ENCODE measurements at places on chromosomes 4 and X.

GRCh38 chrX:69317721-69318120 lies 152.5 kb upstream of the PJA1 start:
- peak; percentile 2 for DNase-seq

- DNase-seq = no peak
These were observed 139.4 kb upstream of the BOD1L1 start for GRCh38 chr4:13766761-13767540.

GRCh38 chr4:102036016-102036415 lies 245.5 kb downstream of the BANK1 start:
- DNase-seq = no peak

DNA sequence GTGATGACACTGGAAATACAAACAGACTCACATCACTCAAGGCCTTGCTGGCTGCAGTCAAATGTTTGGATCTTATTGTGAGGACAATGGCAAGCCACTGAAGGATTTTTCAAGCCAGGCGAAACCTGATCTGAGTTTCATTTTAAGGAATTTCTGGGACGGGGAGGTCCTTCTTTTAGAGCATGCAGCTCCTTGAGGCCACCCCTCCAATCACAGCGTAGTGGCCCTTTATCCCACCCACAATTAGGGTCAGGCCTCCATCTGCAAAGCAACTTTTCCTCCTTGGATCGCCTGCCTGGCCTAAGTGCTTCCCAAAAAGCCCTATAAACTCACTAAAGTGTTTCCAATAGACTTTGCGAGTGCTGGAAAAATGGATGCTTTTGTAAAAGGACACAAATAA lies 115.5 kb downstream of the EFHC2 start:
- no peak for DNase-seq

DNA sequence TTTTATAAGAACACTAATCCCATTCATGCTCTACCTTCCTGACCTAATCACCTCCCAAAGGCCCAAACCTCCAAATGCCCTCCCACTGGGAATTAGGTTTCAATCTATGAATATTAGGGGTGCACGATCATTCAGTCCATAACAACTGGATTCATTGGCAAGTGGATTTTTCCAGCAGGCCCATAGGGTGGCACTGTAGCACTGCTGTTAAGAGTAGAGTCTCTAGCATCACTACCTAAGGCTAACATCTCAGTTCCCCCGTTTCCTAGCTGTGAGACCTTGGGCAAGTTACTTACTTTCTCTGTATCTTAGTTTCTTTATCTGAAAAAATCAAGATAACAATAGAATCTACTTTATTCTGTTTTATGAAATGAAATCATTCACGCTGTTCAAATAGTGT lies 315.8 kb downstream of the STIM2 start:
- peak; percentile 23 for DNase-seq

DNA sequence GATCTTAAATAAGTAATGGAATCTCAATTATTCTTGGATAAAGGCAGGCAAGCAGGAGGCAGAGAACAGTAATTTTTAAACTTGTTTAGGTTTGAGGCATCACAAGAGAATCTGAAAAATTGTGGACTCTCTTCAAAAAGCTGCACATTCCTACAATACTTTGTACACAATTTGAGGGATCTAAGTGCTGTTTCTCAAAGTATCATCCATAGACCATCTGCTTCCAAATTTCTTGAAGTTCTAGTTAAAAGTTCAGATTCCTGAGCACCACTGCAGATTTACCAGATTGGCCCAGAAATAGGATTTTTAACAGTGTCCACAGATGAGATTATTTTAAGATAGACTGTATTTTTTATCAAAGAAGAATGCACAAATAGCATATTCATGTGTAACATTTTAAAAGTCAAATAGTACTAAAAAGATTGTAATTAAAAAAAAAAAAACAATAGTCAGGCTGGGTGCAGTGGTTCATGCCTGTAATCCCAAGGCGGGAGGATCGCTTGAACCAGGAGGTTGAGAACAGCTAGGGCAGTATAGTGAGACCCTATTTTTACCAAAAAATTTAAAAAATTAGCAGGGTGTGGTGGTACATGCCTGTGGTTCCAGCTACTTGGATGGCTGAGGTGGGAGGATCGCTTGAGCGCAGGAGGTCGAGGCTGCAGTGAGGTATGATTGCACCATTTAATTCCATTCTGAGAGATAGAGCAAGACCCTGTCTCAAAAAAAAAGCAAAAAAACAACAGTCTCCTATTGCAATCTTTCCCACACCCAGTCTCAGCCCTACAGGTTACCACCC lies 14.2 kb upstream of the FNIP2 start:
- no peak for DNase-seq

GRCh38 chrX:47590984-47591383 lies 8.7 kb downstream of the TIMP1 start:
- no peak for DNase-seq

DNA sequence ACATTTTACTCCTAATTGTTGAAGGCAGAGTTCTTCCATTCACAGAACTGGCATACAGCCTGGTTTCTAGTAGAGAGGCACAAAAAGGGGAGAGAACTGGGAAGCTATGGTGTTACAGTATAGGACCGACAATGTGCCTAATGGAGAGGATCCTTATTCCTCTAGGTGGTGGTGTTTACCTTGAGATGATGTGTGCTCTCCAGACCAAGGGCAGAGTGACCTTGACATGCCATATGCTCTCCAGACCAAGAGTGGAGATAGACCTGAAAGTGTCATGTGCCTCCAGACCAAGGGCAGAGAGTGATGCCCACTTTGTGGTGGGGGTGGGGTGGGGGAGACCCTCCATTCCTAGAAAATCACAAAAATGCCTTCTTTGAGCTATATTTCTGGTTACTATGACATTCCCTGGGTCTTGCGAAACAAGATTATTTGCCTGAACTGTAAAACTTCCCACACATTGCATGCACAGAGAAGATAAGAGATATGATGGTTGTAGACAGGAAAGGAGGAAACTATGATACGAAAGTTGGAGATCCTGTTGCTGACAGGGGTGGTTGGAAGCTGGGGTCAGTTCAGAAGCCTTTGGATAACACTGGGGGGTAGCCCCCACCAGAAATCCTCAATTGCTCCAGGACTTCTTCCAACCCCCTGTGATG lies 119.7 kb downstream of the TEX13C start:
- DNase-seq = no peak

GRCh38 chr4:153471698-153472093 lies 5.5 kb downstream of the TMEM131L start:
- no peak for DNase-seq

DNA sequence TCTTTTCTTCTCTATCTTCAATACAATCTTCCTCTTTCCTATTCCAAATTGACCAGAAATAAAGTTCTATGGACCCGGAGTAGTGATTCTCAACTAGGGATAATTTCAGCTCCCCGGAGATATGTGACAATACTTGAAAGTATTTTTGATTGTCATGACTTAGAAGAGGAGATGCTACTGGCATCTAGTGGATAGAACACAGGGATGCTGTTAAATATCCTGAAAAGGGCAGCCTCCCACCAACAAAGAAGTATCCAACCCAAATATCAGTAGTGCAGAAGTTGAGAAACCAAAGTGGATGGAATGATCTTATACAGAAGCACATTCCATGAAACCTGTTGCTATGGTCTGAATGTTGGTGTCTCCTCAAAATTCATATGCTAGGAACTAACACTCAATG lies 65.7 kb upstream of the NDST3 start:
- no peak for DNase-seq

DNA sequence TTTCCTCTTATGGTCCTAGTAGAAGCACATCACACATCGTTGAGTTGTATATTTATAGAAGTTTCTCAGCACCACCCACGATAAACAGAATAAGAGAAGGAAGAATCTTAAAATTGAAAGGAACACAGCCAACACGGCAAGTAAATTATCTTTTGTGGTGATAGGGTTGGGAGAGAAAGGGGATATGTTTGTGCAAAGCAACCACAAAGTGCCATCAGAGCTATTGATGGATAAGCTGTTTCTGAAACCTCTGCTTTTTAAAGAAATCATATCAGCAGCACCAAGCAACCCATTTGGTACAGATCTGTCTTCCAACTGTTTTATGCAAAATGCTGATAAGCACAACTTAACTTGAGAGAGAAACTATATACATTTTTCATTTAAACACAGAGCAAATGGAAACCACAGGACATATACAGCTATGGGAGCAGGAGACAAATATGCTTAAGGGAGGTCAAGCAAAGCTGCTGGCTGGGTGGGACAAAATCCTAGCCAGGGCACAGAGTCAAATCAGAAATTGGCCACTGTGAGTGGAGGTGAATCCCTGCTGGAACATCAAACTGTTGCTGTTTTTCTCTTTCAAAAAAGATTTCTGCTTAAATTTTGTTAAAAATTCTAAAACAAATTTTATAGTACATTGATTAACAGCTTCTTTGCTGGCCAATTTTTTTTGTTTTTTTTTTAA lies 194.0 kb upstream of the HHIP start:
- DNase-seq = no peak

GRCh38 chrX:129808829-129809796 lies 29.4 kb downstream of the SASH3 start:
- no peak for DNase-seq

DNA sequence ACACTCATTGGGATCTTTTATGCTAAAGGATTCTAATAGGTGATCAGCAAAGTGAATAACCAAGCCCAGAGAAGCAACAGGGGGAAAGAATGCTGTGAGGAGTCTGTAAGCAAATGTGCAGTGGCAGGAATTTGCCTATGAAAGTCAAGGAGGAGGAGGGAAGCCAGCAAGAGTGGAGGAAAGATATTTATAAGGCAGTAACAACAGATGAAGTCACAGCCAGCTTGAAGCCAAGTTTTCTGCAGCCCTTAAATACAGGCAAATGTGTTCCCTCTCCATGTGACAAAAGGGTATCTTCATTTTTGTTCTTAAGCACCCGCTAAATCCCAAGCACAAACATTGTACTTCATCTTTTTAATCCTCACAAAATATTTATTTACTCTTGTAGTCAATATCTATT lies 275.0 kb upstream of the CLNK start:
- DNase-seq = no peak

GRCh38 chr4:137032222-137032621 lies 500.1 kb downstream of the PCDH18 start:
- no peak for DNase-seq

DNA sequence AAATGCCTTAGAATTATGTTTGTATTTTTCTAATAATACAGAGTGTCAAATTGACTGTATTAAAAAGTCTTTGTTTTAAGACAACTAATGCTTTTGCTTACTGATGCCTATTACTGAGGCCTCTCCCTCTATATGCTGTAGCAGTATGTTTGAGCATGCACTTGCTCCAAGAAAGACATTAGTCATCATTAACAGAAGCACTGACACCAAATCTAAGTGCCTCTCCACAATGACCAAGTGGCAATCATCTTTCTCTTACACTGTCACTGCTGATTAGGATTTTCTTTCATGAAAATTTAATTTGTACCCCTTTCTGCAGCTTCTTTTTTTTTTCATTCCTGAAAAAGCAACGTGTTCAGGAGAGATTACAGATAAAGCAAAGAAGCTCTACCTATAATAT lies 11.1 kb upstream of the MAB21L2 start:
- DNase-seq = no peak

DNA sequence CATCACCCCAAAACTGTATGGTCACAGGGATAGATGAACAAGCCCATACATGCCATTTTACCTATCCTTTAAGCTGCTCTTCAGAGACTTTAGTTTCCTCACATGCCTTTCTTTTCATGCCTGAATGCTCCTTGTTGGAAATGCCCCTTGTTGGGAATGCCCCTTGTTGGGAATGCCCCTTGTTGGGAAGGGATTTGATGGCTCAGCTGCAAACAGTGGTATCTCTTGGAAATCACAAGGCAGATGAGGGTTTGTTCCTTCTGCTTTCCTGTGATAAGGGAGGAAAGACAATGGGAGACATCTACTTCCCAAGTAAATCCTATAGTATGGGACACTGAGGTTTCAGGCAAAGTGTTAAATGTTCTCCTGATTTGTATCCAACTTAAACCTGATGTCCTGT lies 11.5 kb downstream of the CXCL2 start:
- no peak for DNase-seq

DNA sequence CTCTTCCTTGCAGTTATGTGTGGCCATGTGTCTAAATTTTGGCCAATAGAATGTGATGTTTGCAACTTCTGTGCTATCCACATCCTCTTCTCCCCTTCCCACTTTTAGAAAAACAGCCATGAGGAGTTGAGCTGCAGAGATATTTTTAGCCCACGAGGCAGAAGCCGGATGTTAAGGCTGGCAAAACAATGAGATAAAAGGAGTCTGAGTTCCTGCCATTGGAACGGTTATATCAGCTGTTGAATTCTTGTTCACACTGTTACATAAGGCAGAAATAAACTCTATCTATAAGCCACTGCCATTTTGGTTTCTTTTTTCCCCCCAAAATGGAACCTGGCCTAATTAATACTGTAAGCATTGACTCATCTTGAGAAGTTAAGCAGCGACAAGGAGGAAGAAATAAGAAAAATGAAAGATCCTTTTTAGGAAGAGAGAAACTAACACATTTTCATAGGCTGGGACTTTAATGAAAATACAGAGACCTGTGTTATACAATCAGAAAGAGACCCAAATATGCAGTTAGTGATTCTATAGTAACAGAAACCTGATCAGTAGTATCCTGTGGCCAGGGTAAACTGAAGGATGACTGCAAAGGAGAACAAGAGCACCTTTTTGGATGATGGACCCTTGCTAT lies 200.5 kb downstream of the INPP4B start:
- no peak for DNase-seq

DNA sequence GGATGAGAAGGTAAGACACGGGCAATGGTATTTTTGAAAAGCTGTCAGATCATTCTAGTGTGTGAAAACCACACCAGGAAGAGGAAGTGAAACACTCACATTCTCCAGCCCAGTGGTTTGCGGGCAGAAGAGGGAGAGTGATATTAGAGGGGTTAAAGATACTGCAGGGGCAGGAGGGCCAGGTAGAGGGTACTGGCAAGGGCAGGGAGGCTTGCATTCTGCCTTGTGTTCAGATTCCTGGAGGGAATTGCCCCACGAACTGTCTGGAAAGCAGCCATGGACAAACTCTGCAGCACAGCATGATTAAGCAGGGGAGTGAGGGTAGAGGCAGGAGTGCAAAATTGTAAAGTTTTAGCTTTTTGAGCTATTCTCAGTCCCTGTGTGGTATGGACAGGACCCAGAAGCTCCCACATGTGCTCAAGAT lies 30.9 kb downstream of the NIPAL1 start:
- no peak for DNase-seq

DNA sequence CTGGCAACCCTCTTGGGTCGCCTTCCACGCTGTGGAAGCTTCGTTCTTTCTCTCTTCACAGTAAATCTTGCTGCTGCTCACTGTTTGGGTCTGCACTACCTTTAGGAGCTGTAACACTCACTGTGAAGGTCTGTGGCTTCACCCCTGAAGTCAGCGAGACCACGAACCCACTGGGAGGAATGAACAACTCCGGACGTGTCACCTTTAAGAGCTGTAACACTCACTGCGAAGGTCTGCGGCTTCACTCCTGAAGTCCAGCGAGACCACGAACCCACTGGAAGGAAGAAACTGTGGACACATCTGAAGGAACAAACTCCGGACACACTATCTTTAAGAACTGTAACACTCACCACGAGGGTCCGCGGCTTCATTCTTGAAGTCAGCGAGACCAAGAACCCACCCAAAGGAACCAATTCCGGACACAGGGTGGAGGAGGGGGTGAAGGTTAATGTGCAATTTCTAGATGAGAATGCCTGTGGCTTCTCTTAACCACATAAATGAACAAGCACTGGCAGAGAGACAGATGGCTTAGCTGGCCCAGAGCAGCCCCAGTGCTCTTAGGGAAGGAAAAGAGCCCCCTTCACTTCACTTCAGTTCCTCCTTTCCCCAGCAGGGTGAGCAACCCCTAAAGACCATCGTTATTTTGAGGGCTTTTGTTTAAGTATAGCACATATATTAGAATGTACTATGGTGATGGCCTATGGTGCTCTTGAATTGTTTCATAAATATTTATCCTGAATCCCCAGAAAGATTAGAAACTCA lies 73.0 kb downstream of the LUZP4 start:
- DNase-seq = no peak
